ENCODE measurements at places on chromosomes 7 and 10.

- DNase-seq, result no peak
Measured at GRCh38 chr10:3096149-3096548, 28.8 kb downstream of the PFKP start.

DNA sequence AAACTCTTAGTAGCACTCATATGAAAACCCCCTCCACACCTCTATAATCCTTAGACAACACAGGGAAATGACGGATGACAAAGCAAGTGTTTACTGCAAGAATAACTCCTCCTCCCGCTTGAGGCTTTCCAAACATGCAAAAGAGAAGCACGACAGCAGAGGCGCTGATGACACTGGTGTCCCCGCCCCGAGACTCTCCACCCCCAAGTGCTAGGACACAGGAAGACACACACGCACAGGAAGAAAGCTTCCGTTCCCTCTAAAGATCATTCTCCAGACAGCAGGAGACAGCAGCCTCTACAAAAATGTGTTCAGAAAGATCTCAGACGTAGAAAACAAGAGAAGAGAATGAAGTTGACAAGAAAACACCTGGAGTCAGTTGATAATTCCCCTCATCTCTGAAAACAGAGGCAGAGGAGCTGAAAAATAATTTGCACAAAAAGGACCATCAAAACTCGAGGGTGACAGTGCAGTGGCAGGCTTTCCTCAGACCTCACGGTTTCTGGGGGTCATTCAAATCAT lies 90.2 kb downstream of the DLG5 start:
- DNase-seq, result peak; percentile 67

DNA sequence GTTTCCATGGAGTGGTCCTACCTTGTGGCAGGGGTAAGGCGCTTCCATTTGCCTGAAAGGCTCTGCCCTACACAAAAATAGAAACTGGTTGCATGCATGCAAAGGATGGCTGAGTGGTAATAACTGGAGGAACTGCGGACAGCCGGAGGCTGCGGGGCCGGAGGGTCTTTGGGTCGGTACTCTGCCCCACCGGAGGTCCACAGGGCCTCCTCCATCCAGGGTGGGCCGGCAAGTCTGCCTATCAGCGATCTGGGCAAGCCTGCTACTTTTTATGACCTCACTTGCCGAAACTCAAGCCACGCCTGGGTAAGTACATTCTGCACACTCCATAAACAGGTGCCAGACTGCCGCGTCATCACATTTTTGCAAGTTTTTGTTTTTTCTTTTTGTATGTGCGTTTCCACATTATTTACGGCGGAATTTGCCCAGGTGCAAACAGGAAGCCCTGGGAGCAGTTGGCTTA lies 30.0 kb downstream of the TACC2 start:
- DNase-seq, result no peak

DNA sequence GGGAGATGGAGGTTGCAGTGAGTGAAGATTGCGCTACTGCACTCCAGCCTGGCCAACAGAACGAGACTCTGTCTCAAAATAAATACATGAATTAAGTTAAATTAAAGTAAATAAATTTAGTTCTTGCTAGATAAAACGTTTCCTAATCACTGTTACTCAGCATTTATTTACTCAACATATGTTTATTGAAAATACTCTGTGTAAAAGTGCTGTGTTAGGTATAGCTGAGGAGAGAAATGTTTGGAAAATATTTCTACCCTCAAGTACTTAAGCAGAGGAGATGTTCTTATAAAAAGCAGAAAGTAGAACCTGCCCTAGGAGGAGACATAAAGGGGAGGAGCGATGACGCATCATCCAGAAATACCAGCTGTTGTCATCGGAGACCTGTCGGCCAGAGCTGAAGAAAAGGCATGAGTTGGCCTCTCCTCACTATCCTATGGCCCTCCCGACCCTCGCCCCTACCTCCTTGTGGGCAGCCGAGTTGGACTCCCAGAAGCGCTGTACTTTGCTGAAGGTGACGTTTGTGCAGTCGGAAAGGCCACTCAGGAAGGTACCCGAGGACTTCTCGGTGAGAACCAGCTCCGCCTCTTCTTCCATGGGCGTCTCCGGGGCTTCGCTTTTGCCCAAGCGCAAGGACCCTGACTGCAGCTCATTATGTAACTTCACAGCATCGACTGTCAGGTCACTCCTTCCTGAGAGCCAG lies 1.1 kb downstream of the RRP12 start:
- no peak for DNase-seq

- DNase-seq, result no peak
Measured at GRCh38 chr7:84199216-84199615, 4.6 kb upstream of the SEMA3A start.

- no peak for DNase-seq
Measured at GRCh38 chr7:133602291-133602690, 349.4 kb downstream of the EXOC4 start.

- DNase-seq, result no peak
Measured at GRCh38 chr10:117075064-117075463, 63.0 kb downstream of the VAX1 start.

DNA sequence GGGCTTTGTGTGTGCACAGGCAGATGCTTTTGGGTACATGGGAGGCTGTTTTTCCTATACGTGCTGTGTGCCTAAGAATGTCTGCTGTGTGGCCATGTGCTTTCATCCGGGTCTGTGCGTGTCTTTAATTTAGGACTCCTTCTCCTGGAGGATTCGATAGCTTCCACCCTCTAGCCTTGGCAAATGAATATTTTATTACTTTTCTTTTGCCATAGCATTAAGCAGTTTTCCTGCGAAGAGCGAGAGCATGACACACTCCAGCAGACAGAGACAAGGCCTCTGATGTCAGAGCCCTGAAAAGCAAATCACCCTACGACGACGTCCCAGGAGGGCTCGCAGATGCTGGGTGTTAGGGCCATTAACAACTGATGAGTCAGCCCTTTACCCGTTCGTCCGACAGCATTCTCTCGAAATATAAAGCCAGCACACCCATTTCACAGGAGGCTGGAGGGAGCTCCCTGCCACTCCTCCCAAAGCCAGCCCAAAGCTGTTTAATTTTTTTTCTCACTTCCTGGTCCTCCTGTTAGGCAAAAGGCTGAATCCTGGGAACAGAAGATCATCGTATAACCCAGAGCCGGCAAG lies 311.3 kb upstream of the ZMIZ1 start:
- no peak for DNase-seq

DNA sequence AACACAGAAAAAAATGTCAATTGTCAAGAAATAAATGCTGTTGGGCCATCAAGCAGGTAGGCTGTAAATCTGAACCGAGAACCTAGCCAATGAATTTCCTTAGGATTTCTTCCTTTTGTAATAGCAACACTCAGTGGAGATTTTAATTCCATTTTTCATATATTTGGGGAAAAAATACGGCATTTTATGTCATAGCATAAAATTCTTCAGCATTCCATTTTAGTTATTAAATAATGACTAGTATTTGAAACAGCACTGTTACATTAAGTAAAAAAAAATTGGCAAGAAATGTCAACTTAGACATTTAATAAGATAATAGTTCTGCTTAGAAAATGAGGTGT lies 12.3 kb upstream of the VIM start:
- DNase-seq, result no peak

- no peak for DNase-seq
Measured at GRCh38 chr10:2456834-2457233, 610.5 kb upstream of the PFKP start.

DNA sequence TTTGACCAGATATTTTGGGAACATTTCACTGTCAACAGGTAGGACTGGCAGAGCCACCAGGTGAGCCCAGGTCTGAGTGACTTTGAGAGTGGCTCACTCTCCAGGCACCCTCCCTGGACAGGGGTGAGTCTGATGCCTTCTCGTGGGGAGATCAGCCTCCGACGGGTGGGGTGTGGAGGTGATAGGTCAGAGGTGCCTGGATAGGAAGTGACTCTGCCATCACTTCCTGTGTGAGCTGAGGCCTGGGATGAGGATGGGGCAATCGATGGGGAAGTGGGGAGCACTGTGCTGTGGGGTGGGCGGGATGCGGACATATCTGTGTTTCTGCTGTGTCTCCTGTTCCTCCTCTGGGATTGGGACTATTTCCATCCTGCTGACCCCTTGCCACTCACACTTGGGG lies 34.6 kb downstream of the IFT22 start:
- no peak for DNase-seq

DNA sequence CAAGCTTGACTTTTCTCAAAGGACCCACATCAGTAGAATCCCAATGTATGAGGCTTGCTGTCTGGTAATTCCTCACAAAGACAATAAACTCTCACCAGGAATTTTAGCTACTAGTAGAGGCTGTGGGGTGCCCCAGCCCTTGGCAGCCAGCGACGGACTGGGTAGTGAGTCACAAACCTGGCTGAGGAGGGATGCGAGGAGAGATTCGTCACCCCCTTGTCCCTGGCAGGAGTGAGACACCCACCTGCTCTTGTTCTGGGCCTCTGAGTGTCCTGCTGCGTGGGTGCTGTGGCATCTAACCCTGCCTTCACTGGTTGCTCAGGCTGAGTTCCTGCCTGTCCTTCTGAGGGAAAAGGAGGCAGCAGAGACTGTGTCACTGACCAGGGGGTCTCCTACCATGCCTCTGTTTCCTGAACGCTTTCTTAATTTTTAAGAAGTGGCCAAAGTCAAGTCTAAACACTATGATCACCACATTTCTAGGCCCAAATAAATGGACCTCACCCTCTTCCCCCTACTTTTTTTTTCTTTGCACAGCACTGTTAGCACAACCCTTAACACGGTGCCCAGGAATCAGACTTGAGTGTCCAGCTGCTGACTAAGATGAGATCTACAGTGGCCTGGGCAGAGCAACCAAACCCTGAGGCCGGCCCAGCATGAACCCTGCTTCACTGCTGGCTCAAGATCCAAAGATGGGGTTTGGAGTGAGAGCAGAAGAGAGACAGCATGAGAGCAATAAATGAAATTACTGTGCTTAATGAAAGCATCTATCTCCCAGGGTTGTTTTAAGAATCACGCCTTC lies 146.4 kb downstream of the ANLN start:
- DNase-seq, result no peak

GRCh38 chr7:132455378-132455777 lies 120.9 kb downstream of the PLXNA4 start:
- no peak for DNase-seq

DNA sequence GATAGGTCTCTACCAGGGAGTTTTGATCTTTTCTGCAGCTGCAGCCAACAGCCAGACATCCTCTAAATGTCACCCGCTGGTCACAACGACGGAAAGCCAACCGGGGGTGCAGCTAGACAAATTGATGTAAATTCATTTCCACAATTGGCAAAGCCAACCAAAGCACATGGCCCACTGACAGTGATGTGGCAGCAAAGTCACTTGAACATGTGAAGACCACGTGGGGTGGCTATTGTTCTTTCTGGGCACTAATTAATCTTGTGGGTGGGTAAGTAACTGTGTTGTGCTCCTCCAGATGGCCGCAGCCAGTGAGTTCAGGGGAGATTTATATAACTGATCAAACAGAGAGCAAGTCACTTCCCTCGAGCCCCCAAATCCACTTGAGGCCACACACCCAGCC lies 354.1 kb downstream of the ANKRD30A start:
- no peak for DNase-seq
